ENCODE measurements at places on chromosomes 2 and 18.

- no peak for DNase-seq
Measured at GRCh38 chr2:16664052-16664731, 1.4 kb downstream of the CYRIA start.

GRCh38 chr18:47150824-47151366 lies 595 bp upstream of the HDHD2 start:
- no peak for DNase-seq

DNA sequence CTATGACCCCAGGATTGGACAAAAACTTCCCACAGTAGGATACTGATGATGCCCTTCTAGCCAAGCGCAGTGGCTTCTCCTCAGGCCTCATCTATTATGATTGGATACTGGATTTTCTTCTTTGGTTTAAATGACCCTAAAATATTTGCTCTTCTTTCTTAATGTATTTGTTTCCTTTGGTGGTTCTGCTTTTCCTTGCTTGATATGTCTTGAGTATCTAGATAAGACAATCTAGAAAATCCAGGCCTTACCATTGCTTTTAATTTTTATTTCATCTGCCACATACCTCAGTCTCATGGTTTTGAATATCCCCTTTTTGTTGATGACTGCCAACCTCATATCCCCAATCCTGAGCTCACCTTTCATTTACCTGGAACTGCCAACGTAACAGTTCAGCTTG lies 35.6 kb downstream of the OTOF start:
- no peak for DNase-seq

- DNase-seq: no peak
Measured at GRCh38 chr18:34805103-34805877, 95.2 kb downstream of the DTNA start.

DNA sequence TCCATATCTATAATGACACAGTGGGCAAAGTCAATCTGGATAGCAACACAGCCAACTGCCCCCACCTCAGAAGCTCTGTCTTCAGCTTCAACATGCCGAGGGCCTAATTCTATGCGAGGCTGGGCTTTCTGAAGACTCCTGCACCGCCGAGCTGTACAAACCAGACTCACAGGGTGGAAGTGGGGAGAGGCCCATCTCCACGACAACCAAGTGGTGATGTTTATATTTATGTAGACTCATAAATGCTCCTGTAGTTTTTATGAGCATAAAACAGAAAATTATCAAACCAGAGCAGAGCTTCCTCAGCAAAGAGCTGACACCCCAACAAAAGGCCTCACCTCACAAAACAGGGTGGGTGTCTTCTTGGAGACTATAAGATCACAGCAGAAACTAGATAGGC lies 77.0 kb upstream of the LGALSL start:
- DNase-seq: no peak

DNA sequence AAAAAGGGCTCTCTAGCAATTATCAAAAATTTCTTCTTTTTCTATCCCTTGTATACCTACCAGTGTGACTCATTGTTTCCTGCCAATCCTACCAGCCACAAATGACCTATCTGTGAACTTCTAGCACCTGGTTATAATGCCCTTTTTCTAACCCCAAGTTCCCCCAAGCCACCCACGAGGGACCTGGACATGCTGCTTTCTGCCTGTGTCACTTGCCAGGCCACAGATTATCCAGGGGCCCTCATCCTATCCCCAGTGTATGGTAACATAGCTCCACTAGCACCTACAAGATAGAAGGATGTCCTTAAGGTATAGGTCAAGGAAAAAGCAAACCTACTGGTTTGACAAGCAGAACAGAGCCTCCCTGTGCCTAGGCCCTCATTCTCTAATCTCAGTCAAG lies 26.8 kb downstream of the AAK1 start:
- peak; percentile 54 for DNase-seq

DNA sequence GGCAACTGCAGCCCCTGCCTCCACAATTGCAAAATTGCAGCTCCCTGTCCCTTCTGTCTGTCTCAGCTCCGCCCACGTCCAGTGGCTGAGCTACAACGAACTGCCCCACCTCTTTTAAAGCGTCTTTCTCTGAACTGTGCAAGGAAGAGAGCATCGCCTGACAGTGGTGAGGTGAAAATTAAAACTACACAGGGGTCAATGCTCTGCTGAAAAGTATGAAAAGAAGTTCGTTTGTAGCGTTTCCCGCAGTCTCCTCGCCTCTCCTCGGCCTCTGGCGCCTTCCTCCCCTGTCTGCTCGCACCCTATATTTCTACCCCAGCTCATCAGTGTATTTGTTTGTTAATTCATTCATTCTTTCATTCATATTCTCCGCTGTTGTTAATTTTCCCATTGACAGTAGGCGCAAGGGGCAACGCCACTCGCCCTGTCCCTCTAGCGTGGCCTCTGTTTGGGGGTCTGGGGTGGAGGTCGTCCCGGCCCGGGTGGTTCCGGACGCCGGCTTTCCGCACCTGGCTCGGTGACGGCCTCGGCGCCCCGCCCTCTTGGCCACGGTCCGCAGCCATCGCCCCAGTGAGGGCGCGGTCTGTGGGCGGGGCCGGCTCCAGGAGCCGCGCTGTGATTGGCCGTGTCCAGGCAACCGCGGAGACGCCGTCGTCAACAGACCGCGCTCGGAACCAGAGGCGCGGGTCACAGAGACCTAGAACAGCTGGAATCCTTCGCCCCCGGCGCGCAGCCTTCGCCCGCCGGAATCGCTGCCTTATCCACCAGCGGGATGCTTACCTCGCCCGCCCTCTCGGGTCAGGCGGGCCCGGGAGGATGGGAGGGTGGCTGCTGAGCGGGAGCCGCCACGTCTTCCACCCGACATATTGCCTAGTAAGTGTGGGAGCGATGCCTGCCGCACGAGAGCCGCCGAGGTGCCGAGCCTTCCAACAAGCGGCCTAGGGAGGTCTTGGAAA lies at the start of gene VWA3B:
VWA3B (plus strand) TSS at position 677 of the 956 bp plus-strand sequence. CDS start 5,926 bp downstream, outside the sequence.
- DNase-seq: peak; percentile 68

- no peak for DNase-seq
Measured at GRCh38 chr2:213065583-213066442, 85.6 kb downstream of the IKZF2 start.

DNA sequence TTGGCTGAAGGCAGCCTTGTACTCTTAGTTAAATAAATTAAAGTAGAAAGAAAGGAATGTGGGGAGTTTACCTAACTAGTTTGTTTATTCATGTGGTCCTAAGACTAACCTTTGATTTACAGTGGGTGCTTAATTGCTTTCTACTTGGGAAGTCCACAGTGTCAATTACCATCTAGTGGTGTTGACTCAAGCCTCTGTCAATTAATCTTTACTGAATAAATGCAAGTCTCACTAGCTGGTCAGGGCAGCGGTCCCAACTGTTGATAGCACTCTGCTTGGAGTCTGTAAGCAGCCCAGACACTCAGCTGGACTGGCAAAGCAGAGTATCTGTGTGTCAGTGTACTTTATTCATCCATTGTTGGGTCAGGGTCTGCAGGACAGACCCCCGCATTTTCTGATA lies 15.8 kb downstream of the ZNF514 start:
- DNase-seq: no peak

DNA sequence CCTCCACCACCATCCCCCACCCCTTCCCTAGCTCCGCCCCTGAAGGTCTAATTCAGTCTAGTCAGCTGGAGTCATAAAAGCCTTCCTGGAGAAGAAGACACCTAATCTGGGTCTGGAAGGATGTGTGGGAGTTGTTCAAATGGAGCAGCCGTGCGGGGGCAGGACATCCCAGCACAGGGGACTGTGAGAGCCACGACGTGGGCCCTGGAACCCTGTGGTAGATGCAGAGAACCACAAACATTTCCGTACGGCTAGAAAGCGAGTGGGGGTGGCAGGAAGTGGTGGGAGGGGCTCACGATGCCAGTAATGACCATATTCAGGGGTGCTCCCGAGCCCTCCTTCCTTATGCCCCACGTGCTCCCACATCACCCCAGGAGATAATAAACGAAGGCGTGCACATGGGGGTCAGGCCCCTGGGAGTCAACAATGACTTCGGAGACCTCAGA lies 20.9 kb upstream of the COL6A3 start:
- peak; percentile 84 for DNase-seq

GRCh38 chr2:145305889-145306288 lies 786.0 kb upstream of the ZEB2 start:
- DNase-seq: no peak

DNA sequence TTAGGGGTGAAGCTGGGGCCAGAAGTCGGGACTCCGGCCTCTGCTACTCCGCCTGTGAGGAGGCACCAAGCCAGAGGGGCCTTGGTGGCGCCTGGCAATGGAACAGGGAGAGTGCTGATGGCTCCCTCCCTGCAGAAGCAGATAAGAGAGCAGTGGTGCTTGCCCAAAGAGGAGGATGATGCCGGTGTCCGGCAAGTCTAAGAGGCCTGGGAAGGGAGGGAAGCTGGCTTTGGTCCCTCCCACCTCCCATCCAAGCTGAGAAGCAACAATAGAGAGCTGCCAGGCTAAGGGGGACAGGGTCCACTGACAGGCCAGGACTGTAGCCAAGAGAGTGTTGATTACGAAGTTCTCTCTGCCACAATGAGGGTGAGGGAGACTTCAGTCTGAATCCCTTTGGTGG lies 479.5 kb downstream of the TNS1 start:
- no peak for DNase-seq

DNA sequence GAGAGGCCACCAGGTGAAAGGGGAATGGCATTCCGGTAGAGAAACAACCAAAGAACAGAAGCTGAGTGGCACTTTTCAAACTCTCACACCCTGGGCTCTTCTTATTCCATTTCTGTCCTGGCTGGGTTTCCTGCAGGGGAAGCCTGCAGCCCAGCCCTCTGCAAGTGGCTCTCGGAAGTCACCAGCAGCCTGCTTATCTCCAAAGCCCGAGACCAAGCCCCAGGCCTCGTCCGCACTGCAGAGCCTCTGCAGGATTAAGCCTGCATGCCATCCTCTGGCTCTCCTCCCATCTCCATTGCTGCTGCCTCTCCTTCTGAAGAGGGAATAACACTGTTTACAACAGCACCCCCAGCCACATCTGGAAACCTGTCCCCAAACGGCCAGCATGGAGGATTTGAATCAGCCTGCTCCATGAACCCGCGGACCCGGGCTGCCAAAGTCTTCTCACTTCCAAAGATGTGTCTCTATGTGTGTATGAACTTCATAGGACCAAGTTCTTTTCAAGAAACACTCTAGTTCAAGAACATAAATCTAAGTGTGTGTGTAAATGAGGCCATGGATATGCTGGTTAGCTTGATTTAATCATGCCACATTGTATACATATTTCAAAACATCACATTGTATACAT lies 54.2 kb downstream of the DIPK1C start:
- no peak for DNase-seq

DNA sequence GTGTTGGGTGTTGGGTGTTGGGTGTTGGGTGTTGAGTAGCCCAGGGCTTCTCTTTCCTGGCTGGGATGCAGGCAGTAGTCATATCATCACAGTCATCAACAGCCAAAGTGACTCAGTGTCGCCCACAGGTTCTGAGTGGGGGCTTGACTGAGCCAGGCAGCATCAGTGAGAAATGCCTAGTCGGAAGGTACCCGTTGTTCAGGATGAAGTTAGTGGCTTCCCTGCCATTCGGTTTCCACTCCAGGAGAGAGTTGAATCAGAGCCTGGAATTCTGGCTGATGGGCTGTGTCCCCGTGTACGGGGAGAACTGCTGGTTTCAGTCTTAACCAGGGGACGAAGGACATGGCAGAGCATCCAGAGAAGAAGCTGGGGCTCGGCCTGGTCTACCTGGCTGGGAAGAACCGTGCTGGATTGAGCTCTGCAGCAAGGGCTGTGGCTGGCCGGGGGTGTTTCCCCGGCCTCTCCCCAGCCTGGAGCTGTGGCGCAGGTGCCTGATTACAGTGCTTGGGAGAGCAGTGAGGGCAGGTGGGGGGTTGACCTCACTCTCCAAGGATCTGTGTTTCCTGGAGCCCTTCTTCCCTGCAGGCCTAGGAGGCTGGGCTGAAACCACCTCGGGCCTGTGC lies 49.4 kb downstream of the AGAP1 start:
- no peak for DNase-seq

GRCh38 chr2:27270131-27270530 lies 5.1 kb upstream of the DNAJC5G start:
- no peak for DNase-seq

GRCh38 chr2:54952978-54953456 lies 97.2 kb downstream of the RTN4 start:
- no peak for DNase-seq
